Adrenal gland (tissue), 19 donors: ENCODE measurements at places on chromosomes 7 and 10.

DNA sequence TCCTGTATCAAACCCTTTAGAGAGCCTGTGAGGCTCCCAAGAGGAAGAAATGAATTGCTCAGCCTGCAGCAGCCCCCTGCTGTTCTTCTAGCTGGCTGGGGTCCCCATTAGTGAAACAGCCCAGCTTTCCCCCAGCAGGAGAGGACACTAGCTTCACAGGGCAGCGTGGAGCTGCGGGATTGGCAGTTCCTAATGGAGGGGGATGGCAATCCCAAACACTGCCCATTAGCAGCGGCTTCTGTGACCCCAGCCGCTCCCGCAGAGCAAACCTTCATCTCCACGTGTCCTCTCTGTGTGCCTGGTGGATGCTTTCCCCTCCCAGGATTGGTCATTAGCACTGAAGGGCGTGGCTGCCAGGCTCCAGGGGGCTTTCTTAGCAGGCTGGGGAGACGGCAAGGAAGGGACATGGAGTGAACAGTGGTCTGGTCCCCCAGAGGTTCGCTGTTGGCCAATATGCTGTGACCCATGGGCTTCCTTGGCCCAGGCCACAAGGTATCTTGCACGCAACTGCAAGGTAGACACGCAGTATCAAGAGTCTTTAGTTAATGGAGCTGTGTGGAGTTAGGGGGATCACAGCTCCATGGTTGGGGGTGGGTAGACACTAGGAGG is 322.5 kb upstream of the ZMIZ1 start:
- DNase-seq = no peak

GRCh38 chr7:33982425-33982786 is 77.1 kb downstream of the BMPER start:
- no peak for DNase-seq

DNA sequence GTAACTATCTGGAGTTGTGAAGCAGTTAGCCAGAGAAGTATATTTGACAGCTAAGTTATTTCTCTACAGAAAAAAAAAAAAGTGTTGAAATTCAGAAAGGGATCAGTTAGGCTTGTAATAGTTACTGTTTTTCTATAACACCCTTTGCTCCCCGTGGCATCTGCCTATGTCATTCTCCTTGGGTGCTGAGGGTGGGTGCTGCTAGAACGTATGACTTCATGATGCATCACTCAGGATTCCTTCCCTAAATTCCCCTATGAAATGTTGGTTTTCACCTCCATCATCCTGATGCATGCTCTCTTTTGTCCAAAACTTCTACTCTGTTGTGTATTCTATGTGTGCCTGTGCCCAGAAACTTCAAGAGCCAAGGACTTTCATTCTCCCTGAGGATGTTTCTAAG is 536.4 kb downstream of the GRM8 start:
- DNase-seq = no peak

- no peak for DNase-seq
Measured at GRCh38 chr7:37220664-37221063, 228.0 kb downstream of the ELMO1 start.

DNA sequence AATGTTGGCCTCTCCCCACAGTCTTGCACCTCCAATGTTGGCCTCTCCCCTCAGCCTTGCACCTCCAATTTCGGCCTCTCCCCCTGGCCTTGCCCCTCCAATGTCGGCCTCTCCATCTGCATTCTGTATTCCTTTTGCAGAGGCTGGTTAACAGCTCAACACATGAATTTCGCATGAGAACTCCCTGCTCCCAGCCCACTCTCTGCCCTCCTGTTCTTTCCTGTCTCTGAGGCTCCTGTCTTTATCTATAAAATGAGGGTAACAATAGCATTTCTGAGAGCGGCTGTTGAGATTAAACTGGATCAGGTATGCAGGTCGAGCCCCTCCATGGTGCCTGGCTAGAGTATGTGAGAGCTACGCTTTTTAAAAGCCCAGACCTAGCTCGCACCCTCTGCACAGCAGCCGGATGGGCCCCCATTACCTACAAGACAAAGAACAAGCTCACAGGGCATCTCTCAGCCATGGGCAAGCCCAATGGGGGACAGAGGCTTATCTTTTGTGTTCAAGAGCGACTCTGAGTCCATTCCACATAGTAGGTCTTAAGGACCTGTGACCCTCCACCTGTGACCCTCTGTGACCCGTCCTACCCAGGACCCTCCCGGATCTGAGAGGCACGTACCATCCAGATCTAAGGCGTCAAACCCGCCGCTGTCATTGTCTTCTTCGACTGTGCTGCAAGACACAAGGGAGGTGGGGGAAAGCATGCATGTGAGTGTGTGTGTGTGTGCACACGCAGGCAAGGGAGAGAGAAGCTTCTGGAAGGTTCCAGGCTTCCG is 82.2 kb upstream of the GNA12 start:
- DNase-seq = no peak

DNA sequence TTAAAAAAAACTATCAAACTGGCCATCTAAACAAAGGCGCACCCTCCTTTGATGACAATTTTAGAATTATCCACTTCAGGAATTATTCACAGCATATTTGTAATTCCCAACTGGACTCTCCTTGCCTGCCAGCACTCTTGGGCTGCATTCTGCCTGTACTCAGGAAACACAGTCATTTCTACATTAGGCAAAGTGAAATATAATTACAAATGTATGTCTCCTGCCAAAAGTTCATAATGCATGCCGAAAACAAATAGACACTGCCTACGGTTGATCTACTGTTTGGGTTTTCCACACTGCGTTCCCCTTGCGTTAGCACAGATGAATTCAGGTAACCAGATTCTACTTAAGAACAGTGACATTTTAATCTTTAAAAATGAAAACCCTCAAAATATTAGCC is 1.9 kb downstream of the HGF start:
- DNase-seq = no peak

- peak; percentile 82 for DNase-seq
Measured at GRCh38 chr10:101569622-101570427, 18.2 kb downstream of the POLL start.

DNA sequence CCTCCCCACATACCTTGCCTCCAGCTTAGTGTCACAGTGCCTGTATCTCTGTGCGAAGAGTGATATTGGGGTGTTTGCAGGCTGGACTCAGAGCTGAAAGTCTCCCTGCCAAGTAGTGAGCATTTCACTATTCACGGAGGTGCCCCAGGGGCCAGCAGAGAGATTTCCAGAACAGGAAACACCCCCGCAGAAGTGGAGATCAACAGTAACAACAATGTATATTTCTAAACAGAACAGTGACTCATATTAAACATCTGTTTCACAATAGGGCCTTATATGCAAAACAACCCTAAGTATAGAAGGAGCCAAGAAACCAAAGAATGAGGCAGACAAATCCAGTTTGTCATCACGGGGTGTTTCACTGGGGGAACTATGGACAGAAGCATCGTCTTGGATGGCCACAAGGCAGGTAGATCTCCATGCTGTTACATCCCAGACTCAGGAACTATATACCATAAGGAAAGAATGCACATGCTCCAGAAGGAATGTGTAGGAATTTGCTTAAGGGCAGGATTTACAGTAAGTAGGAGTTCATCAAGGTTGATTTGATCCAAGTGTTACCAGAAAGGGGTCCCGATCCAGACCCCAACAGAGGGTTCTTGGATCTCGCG is 29.3 kb upstream of the CCL24 start:
- DNase-seq = peak; percentile 35

GRCh38 chr7:128189231-128189930 is 51.7 kb upstream of the LEP start:
- DNase-seq = no peak
